ENCODE measurements at places on chromosomes 6 and 20.

DNA sequence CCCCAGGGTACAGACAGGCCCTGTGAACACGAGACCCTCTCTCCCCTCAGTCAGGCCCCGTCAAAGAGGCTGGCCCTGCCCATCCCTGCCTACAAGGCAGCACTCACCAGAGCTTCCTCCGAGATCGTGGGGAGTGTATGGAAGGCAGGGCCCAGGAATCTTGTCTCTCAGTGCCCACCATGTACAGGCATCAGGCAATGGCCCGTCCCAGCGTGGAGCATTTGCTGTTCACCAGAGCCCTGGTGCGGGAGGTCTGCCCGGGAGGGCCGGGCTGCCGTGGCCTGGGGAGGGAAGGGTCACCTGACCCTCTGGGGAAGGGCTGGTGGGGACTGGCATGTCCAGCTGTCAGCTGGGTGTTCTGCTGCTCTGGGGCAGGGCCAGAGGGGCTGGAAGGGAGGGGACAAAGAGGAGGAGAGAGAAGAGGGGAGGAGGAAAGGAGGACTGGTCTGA lies at the start of gene IP6K3:
Gene IP6K3, minus strand, starts transcription at position 255 of the 450 bp plus-strand sequence. CDS start 11,429 bp downstream, outside the sequence.
- DNase-seq = no peak

DNA sequence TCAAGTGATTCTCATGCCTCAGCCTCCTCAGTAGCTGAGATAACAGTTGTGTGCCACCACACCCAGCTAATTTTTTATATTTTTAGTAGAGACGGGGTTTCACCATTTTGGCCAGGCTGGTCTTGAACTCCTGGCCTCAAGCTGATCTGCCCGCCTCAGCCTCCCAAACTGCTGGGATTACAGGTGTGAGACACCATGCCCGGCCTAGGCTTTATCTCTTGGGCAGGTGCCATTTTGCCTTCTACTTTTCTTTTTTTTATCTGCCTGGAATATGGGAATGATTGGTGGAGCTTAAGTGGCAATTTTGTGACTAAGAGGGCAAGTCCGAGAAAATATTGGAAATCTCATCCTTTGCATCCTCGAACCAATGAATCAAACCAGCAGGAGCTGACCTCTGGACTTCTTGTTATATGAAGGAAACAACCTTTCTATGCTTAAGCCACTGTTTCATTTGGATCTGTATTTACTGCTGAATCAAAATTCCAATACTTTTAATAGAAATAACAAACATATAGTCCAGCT lies 128.9 kb upstream of the ZNF217 start:
- DNase-seq = no peak

- no peak for DNase-seq
Measured at GRCh38 chr6:168479421-168479820, 38.4 kb downstream of the SMOC2 start.

GRCh38 chr20:42366626-42367025 lies 748.4 kb upstream of the CHD6 start:
- DNase-seq = no peak

DNA sequence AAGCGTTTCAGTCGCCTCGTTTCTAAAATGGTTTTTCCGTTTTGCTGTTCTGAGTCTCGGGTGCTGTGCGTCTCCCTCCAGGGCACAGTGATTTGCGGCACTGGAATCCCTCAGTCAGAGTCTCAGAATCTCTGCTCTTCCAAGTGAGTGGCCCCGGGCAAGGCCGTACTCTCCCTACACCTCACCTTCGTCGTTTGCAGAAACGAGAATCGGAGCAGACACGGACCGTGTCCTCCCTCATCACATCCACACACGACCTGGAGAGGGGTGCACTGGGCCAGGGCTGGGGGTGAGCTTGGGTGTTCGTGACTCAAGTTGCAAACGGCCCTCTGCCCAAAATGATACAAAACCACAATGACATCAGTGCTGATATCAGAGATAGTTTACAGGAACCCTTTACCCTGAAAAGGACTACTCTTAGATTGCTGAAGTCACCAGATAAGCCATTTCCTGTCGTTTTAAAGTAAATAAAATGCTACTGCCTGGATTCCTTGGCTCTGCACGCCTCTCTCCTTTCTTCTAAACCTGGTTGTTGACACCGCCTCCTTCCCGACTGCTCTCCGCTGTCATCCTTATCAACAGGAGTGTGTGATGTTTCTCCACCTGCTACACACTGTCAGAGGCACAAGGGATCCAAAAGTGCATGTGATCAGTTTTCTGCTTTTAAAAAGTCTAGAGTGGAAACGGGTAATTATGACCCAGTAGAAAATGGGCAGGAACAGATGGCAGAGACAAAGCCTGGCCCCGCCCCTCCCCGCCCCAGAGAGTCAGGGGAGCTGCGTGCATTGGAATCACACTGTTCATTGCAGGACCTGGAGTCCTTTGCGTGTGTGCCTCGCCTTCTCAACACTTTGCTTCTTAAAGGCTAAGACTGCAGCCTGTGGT lies 38.4 kb downstream of the KIF25 start:
- peak; percentile 19 for DNase-seq

DNA sequence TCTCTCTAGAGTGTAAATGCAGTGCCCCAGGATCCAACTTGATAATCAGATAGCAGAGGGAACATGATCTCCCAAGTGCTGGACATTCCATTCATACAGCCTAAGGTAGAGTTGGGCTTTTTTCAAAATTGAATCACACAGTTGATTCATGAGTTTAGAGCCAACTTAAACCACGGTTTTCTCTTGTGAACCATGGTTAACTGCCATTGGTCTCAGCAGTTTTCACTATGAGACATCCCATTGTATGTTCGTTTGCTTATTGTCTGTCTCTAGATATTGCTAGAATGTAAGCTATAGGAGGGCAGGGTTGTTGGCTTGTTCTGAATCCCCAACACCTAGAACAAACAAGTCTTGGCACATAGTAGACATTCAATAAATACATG lies 37.2 kb upstream of the TAF8 start:
- DNase-seq = no peak

- DNase-seq = no peak
Measured at GRCh38 chr20:24588047-24588635, 118.7 kb downstream of the SYNDIG1 start.

DNA sequence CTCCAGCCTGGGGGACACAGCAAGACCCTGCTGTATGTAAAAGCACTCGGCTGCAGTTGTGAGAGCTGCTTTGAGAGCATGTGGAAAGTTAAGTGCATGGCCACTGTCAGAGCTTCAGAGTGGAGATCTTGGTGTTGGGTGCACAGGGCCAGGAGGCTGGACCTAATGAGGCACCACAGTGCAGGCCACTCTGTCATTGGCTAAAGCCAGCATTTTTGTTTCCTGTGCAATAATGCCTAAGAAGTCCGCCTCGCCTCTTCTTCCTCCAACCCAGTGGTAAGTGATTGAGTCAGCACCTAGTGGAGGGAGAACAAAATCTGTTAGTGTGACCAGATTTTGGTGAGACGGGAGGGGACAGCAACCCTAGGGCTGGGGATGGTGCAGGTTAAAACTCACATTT lies 60.6 kb downstream of the SSR1 start:
- DNase-seq = no peak

DNA sequence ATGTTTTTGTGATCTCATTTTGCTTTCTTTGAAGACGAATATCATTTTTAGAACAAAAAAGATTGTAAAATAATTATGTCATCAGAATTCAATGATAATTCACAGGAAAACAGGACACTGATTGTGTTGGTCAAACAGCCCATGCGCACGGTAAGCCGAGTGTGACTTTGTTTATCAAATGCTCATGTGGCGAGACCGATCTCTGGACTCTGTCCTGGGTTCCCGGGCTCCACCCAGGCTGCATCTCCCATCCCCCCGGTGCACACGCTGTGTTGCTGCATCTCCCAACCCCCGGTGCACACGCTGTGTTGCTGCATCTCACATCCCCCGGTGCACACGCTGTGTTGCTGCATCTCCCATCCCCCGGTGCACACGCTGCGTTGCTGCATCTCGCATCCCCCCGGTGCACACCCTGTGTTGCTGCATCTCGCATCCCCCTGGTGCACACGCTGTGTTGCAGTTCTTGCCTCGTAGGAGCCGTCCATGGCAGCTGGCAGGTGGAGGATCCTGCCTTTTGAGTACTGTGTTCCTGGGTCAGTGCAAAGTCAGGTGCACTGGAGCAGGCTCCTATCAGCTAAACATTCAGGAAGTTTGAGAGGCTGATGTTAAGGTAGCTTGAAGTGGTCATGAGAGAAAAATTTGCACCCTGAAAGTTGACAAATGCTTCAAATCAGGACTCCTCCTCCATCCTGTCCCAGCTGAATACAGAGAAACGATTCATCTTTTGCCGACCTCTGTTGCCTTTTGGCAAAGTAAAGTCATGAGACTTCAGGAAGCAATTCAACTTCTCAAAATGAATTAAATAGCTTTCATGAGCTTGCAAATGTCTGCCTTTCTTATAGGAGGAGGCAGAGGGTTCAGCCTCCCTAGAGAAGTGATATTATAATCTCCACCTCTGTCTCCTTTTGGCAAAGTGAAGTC lies 77.1 kb upstream of the FRMD1 start:
- DNase-seq = no peak

DNA sequence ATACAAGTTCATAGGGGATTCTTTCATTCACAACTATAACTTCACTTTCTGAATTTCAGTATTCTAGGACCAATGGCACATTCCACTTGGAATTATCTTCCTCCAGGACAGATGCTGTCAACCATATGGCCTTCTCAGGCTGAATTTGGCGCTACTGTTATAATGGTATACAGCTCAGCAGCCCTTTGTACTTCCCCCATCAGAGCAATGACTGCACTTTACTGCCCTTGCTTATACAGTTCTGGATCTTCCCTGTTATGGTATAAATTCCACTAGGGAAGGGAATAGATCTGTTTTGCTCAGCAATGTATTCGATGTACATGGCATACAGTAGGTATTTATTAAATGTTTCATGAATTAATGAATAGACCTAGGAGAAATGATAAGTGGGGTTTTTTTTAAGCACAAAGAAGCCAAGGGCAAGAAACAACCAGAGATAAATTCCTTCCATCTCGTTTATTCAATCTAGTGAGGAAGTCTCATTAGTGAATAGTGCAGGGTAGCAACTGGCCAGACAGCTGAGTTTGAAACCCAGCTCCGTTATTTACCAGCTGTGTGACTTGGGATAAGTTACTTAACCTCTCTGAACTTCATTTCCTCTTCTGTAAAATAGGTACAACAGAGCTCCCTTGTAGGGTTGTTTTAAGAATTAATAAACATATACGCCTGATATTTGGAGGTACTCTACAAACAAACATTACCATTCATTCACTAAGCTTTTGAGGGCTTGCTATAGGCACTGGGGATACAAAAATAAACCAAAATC lies 97.1 kb upstream of the PRDM1 start:
- DNase-seq = no peak

GRCh38 chr6:167122041-167122826 lies 662 bp upstream of the CCR6 start:
- peak; percentile 43 for DNase-seq

- no peak for DNase-seq
Measured at GRCh38 chr6:19501737-19502245, 335.4 kb upstream of the ID4 start.

GRCh38 chr6:3405679-3406078 lies 51.2 kb downstream of the SLC22A23 start:
- no peak for DNase-seq

GRCh38 chr20:45508068-45508886 lies 7.1 kb downstream of the SPINT3 start:
- DNase-seq = no peak

DNA sequence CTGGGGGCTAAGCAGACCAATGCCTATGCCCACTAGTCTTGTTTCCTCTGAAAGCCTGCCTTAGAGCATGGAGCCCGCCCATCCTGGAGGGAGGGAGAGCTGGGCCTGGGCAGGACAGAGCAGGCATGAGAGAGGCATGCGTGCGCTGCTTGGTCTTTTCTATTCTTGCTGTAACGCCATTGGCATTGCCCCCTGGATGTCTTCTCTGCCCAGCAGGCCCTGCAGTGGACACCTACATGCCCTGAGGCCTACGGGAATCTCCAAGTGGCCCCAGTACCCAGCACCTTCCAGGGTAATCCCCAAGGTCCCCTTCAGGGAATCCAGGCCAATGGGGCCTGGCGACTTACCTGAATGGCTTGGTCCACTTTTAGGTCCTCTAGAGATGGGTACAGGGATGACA lies 8.9 kb downstream of the SDCBP2 start:
- DNase-seq = no peak

DNA sequence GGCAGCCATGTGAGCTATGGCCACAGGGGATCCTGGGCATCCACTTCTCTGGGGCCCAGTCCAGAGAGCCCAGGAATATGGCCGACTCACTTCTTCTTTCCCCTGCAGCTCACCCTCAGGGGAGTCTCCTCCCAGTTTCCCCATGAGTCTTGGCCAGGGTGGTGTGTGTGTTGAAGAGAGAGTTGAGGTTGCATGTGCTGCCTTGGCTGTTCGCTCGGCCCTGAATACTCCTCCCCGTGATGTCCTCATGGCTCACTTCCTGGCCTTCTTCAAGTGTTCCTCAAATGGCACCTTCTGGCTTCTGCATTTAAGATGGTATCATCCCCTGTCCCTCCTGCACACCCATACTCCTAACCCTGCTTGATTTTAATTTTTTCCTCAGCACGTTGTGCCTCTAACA lies 3.2 kb upstream of the TREML1 start:
- DNase-seq = no peak

- DNase-seq = no peak
Measured at GRCh38 chr6:113884011-113884410, 26.9 kb downstream of the MARCKS start.

GRCh38 chr20:48207505-48207904 lies 422.2 kb upstream of the SULF2 start:
- no peak for DNase-seq

DNA sequence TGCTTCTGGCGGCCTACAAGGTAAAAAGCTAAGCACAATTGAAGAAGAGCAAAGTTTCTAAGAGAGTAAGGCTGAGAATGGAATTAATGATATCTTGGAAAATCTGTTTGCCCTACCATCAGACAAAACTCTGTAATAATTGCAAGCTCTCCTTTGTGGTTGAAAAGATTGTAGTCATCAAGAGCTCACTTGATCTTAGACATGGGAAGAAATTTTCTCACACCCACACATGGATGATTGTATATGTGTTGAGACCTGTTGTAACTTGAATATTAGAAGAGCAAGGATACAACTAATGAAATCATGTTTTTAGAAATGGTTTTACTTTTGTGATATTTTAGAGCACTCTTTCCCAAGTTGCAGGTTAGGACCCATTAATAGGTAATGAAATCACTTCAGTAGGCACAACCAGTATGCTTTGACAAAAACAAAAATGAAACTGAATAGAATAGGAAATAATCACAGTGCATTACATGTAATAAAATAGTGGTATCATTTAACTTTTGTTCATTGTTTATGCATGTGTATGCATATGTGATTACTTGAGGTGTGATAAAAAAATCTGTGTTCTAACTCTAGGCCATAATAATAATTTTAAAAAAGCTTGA lies 14.0 kb downstream of the DCBLD1 start:
- no peak for DNase-seq

GRCh38 chr20:62709537-62709905 lies 885 bp downstream of the NTSR1 start:
- no peak for DNase-seq

DNA sequence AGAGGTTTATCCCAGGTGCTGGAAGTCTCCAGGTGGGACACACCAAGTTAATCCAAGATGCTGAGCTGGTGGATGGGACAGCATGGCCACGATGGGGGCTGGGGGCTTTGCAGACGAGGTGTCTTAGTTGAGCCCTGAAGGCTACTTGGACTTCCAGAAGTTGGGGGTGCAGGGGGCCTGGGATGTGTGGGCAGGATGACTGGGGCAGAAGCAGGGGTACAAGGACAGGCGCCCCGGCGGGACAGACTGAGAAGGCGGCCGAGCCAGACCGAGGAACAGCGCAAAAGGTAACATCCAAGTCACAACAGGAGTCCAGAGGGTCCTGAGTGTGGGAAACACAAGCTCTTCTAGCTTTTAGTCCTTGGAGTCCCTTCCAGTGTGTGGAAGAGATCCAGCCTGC lies 23.8 kb downstream of the RAMACL start:
- no peak for DNase-seq

GRCh38 chr20:53622247-53623133 lies 28.9 kb upstream of the ZNF217 start:
- no peak for DNase-seq
